Activated T-helper 1 cell treated with anti-CD3 and anti-CD28 coated beads, Interleukin-2, amount 50 U/mL, for 16 hours (primary cell): ENCODE measurements at places on chromosomes 11 and 22.

DNA sequence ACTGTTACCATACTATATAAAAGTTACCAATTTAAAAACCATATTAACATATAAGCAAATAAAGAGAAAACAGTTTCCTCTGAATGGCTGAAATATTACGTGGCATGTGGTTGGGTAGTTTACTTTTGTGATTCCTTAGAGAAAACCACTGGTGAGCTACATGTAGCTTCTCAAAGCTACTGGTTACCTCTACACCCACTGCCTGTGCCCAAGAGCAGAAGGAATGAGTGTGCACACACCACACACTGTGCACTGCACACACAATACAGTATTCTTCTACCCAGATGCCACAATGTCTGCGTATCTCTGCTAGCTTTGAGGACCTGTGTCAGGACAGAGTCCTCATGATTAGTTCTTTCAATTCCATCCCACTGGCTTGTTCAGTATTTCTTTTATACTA, 25.5 kb upstream of the YPEL1 start:
- DNase-seq, result no peak

GRCh38 chr11:116776522-116776984, 3.8 kb upstream of the BUD13 start:
- DNase-seq, result no peak

GRCh38 chr11:14625586-14626205, 17.9 kb upstream of the PDE3B start:
- no peak for DNase-seq

DNA sequence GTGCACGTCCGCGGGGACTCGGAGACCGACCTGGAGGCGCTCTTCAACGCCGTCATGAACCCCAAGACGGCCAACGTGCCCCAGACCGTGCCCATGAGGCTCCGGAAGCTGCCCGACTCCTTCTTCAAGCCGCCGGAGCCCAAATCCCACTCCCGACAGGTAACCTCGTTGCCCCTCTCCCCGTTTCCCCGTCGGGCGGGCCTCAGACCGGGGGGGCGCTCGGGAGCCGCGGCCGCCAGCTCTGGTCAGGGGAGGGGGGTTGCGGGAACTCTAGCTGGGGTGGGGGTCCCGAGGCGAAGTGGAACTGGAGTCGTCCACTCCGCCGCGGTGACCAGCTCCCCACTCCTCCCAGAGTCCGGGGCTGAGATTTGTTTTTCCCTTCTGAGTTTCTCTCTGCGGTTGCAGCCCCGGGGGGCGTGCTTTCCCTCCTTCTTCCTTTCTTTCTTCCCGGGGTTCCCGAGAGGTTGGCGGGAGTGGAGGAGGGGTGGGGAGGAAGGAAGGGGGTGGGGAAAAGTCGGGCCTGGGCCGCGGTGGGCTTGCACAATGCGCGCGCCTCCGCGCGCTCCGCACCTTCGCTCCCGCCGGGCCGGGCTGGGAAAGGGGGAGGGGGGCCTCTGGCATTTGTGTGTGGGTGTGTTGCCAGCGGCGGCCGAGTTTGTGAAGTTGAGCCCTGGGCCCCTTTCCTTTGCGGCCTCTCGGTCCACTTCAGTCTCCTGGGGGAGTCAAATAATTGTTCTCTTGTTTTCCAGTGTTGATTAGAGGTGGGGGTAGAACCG, 952 bp downstream of the YAP1 start:
- DNase-seq, result no peak

DNA sequence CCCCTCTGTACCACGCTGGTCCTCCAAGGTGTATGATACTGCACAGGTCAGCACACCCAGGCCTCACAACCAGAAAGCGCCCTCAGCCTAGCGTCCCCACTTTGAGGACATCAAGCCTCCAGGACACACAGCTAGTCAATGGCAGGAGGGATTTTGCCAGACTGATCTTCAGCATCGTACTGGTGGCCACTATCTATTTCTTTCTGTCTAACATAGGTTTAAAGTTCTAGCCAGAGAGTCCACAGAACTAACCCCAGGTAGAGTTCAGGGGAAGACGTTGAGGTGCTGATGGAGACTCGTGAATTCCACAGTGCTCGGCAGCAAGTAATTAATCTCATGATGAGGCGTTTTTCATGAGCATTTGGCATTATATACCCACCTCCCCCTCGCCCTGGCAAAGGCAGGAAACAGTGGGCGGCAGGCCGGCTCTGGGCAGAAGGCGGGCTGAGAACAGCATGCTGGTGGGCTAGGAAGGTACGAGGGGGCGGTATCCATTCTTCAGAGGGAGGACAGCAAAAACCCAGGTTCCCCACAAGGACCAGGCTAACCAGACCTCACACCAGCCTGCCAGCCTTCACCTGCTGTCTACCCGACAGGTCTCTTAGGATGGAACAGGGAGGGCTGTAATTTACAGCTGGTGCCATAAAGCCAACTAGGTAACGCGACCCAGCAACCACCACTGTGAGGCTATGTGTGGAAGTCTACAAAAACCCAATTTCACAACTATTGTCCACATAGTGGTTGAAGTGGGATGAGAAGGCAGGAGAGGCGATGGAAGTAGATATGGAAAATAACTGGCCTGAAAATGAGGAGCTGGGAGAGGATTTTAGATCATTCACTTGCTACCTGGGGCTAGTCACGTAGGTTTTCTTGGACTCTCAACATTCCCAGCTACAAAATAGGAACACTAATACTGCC, 18.5 kb downstream of the MYH9 start:
- no peak for DNase-seq

GRCh38 chr11:113603277-113604059, 102.6 kb downstream of the TMPRSS5 start:
- DNase-seq, result no peak

- DNase-seq, result no peak
Measured at GRCh38 chr11:996681-997080, 39.8 kb downstream of the MUC6 start.

- no peak for DNase-seq
Measured at GRCh38 chr11:13278609-13279486, 1.3 kb downstream of the BMAL1 start.

DNA sequence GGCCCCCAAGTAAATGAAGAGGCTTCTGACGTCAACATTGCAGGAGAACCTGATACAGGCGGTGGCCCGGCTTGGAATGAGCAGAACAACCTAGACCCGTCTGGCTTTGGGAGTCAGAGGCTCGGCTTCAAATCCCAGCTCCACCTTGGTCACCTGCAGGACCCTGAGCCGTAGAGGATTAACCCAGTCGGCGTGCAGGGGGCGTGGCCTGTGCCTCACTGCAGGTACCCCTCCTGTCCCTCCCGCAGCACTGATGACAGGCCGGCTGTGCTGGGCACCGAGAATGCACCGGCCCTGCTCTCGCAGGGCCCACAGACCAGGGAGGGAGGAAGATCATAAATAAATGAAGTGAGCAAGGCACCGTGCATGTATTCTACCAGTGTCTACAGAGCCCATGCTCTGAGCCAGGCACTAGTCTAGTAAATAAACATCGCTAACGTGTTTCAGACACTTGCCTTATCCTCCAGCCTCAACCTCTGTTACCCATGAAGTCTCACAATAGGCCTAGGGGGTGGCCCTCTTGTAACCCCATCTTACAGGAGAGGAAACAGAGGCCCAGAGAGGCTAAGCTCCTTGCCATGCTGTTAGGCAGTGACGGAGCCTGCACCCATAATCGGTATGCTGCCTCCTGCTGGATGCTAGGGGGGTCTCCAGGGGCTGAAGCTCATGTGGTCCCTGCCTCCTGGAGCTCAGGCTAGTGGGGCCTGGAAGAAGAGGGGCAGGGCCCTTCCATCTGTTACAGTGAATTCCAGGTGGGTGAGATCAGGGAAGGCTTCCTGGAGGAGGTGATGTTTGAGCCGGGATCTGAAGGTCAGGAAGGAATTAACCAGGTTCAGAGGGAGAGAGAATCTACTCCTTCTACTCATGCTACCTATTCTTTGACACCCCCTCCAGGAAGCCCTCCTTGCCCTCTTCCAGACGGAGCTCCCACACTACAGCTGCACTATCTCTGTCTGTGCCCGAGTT, 53.4 kb downstream of the RTL6 start:
- no peak for DNase-seq

- DNase-seq, result no peak
Measured at GRCh38 chr11:76723548-76723947, 53.0 kb upstream of the LRRC32 start.

DNA sequence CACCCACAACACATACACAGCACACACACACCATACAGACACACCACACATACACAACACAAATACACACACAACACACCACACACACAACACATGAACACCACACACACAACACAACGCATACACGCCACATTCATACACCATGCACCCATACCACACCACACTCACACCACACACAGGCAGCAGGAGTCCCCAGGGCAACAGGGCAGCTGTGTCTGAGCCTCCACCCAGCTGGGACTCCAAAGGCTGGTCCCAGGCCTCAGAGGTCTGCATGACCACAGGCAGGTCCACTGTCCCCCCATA, 3.3 kb upstream of the WNT7B start:
- DNase-seq, result no peak

DNA sequence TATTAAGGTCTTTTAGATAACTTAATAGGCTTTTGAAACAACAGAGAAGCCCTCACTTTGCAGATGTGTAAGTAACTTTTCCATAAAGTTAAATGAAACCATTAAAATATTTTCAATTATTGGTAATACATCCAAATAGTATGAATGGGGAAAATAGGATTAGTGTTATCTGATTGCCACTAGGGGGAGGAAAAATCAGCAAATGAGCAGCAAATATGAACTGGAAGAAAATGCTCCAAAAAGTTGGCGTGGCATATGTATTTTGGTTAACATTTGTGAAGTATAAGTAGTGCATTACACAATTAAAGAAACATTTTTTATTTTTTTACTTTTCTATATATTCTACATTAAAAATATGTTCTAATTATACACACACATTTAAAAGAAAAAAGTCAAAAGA, 259.8 kb upstream of the ANO5 start:
- no peak for DNase-seq

- DNase-seq, result no peak
Measured at GRCh38 chr11:127629200-127629599, 628.6 kb upstream of the KIRREL3 start.

DNA sequence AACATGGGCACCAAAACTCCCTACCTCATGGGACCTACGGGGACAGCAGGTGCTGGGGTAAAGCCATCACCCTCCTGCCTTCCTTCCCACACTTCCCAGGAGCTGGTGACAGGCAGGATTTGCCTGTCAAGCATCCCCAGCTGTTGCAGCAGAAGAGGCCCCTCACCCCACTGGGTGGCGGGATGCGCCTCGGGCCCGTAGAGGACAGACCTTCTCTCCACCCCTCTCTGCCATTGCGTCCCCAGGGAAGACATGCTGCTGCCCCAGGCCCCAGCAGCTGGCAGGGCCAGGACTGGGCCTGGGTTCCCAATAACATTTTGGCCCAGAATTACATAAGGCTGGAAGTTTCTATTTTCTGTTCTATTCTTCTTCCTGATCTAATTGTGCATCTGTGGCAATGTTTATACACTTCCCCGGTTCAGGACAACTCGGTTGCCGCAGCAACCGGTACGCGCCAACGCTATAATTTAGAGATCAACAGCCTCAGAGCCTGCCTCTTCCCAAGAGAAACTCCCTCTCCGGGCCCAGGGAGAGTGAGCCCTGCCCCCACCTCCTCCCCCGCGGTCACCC, 25.4 kb downstream of the KCNJ4 start:
- no peak for DNase-seq

DNA sequence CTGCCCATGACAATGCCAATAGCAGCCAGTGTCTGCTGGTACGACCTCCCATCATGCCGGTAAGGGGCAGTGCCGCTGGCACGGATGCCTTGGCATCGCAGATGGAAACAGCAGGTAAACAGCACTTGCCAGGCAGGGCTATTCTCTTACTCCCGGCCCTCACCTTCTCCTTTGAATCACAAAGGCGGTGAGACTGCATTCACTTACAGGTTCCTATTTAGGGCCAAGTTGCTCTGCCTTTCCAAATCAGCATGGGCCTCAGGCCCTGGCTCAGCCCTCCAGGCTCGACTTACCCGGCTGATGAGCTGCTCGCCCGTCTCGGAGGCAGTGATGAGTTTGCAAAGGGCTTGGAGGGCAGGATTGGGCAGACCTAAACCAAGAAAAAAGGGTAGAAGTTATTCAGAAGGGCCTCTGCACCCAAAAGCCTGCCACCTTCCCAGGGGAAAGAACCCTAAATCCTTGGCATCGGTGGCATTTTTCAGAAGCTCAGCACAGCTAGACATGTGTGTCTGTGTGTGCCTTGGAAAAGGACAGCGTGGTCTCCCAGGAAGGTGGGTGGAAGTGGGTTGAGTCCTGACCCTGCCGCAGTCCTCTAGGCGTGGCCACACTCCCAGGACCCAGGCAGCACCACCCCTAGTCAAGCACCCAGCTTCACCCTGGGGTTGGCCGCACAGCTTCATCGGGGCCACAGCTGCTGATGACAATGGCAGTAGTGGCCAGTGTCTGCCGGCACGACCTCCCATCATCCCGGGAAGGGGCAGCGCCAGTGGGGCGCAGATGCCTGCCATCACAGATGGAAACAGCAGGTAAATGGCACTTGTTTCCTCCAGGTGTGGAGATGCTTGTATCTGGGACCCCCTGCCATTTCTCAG, 73.5 kb upstream of the PITPNB start:
- DNase-seq, result no peak

DNA sequence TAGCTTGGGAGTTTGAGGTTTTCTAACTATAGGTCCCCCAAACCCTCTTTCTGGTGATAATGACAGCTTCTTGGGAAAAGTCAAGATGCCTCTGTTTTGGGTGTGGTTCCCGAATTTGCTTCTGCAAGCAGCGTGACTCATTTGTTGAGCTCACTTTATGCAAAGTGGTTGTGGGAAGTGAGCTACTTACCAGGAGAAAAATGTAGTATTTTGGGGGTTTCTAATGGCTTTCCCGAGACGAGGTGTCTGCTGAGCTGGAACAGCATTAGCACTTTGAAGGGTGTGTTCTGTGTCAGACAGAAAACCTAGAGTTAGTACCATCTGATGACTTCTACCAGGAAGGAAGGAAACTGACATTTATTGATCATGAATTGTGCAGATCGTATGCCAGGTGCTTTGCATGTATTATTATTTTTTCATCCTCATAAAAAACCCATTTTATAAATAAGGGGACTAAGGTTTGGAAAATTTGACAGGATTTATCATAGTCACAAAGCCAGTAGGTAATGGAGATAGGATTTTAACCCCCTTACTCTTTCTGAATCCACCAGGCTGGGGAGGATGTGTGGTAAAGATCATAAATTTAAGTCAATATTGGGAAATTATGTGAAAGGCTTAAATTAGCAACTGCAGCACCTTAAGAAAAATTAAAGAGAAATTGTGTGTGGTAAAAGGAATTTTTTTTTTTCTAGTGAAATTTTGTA, 108.8 kb upstream of the CD44 start:
- DNase-seq, result no peak

GRCh38 chr11:118003456-118003855, 17.3 kb downstream of the IL10RA start:
- DNase-seq, result no peak

GRCh38 chr11:123264431-123264780, 69.4 kb upstream of the CLMP start:
- no peak for DNase-seq
